ENCODE measurements at places on chromosomes 11 and 22.

DNA sequence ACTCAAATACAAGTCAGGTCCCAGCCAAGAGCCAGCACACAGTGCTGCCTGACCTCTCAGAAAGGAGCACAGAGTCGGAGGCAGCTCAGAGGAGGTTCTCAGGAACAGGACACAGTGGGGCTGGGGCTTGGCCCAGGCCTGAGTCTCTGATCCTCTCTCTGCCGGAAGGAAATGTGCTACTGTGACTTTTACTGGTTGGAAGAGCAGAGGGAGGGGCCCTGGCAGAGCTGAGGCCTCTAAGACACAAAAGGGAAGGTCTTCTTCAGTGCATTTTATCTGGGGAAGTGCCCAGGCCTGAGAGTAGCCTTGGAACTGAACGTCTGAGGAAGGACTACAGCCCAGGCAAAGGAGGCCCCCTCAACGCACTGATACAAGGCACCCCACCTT lies 16.2 kb upstream of the CASTOR1 start:
- no peak for DNase-seq

GRCh38 chr22:28955817-28956216 lies 72.4 kb downstream of the ZNRF3 start:
- no peak for DNase-seq

DNA sequence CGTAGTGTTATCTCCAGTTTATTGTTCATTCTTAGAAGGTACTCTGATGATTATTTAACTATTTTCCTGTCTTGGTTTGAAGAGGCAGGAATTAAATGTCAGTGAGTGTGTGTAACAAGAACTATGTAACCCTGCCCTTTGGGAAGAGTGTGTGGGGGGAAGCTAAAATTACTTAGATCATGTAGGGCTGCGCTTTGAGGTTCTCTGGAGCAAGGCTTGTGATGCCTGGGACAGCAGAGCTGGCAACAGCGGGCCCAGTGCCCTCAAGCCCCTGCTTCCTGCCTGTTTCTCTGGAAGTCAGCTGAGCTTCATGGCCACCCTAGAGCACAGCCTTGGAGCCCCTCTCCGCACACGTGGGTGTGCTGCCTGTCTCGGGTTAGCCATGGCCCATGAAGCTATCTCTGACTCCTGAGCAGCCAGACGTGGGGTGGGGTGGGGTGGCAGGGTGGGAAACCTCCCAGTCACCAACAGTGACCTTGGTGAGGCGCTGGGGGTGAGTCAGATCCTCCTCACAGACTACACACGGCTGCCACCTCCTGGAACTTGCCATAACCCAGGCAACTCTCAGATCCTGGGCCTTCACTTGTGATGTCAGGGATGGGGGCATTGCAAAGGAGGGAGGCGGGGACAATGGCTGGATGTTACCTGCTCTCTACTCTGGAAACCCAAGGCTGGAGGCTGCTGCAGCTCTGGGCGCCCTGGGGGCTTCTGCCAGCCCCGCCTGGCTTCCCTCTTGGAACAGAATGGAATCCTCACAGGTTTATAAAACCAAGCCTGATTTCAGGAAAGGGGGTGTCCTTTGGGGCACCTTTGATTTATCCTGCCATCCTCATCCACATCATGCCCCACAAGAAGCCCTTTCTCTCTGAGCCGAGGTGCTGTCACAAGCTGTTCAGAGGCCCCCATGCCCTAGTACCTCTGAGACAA lies 88.6 kb downstream of the SNX19 start:
- no peak for DNase-seq

DNA sequence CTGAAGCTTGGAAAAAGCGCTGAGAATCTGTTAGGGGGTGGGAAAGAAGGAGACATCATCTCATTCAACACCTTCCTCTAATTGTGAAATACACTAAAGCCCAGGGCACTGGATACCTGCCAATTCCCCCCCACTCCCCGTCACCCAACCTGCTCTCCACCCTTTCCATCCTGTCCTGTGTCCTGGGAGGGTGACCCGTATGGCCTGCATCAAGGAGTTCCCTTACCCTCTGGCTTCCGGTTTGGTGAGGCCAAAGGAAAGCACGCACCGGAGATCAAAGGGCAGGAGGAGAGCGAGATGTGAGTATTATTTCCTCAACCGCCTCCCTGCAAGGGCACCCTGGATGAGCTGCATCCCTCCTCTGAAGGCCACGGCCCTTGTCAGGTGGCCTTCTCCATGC lies 65.0 kb upstream of the PTPRJ start:
- DNase-seq: no peak

DNA sequence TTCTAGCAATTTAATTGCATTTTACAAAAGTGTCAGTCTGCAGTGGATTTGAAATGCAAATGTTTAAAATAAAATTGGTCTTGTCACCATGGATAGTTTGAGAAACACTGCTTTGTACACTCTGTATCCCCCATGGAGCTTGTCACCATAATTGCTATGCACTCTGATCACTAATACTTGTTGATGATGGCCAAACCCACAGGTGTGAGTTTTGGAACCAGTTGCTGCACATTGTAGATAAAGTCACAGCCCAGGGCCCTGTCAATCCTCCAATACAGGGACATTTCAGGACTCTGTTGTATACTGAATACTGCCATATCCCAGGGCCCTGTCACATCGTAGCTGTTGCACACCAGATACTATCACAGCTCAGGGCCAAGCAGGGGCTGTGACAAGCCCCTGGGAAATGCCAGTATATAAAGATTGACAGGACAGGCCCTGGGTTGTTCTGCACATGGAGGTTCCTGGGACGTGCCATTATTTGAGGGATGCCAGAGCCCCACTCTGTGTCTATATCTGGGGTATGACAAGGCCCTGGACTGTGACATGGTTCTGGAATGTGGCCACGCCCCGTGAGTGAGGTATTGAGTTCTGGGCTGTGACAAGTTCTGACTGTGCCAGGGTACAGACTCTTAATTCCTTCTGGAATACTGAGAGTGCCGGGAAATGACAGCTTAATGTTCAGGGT lies 27.9 kb upstream of the SMPD1 start:
- DNase-seq: no peak

DNA sequence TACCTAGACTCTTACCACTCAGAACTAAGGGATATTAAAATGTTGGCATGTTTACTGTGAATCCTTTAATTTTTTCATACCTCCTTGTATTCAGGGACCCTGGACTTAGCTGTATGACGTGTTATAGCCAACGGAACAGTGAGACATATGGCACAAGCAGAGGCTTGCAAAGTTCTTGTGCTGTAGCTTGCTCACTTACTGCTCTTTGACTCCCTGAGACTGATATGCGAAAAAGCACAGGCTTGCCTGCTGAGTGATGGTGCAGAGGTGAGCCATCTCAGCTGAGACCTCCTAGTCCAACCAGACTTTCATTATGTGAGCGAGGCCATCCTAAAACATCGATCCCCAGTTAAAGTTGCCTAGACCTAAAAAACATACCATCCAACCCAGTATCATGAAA lies 811.0 kb downstream of the METTL15 start:
- DNase-seq: no peak

DNA sequence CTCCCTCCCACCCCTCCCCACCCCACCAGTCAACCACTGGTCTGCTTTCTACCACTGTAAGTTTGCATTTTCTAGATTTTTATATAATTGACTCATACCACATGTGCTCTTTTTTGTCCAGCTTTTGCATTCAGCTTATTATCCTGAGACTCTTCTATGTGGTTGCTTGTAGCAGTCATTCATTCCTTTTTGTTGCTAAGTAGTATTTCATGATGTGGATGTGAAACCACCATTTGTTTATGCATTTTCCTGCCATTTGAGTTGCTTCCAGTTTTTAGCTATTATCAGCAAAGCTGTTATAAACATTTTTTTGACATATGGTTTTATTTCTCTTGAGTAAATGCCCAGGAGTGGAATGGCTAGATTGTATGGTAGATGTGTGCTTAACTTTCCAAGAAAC lies 77.0 kb upstream of the FGF3 start:
- DNase-seq: no peak

- DNase-seq: no peak
Observed at GRCh38 chr11:99534812-99535211, 514.1 kb downstream of the CNTN5 start.

DNA sequence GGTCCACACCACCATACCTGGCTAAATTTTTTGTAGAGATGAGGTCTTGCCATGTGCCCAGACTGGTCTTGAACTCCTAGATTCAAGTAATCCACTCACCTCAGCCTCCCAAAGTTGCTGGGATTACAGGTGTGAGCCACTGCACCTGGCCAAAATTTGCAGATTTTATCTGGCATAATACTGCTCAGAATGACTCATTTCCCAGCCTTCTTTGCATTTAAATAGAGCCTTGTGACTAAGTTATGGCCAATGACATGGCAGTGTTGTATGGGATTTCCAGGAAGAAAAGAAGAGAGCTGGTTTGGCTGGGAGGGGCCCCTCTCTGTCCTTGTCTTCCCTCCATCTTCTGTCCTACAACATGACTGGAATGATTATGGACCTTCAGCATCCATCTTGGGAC lies 55.8 kb downstream of the CCDC34 start:
- DNase-seq: no peak

Measured in non-pigmented ciliary epithelial cell (primary cell).